ENCODE measurements at places on chromosomes 1 and 21. TPM values are rescaled to one million over a fixed set of nuclear protein-coding genes. Genes with fewer than 3 reads are reported as not detected.

SIM2 gene
- 0.44 TPM for total RNA-seq

GSTM1 gene
- not detected for total RNA-seq

SLAMF9 gene
- total RNA-seq: not detected

EXTL1 gene
- total RNA-seq: 0.43 TPM

CCDC17 gene
- 1.1 TPM for total RNA-seq

TMCC2 gene
- total RNA-seq: 3.9 TPM

FGR gene
- not detected for total RNA-seq

TMEM82 gene
- total RNA-seq: not detected
